HS-5 (cell line): ENCODE measurements at places on chromosomes 16 and 17.

DNA sequence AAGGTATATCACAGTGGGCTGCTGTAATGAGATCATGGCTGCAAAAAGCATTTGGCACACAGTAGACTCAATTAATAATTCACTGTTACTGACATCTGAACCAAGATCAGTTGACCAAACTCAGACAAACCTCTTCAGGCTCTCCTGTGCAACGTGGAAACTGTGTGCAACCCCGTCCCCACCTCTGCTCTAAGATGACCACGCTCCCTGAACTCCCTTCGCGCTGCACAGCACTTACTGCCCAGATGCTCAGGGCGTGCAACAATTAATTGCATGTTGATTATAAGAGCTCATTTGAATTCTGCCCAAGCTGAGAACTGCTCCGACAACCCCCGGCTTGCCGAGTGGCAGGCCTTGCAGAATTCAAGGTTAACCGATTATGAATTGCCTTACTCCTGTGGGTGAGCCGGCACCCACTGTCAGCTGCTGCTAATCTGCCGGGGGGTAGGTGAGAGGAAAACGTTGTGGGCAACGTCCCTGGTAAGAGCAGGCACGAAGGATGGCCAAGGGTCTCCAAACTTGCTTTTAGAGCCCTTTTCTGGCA, 1.3 kb upstream of the GSG1L start:
- no peak for DNase-seq

GRCh38 chr17:79612468-79613194, 1.8 kb upstream of the RBFOX3 start:
- DNase-seq, result no peak

GRCh38 chr16:3837851-3838586, 42.5 kb downstream of the CREBBP start:
- no peak for DNase-seq

GRCh38 chr16:74698222-74698621, 2.4 kb downstream of the MLKL start:
- no peak for DNase-seq

DNA sequence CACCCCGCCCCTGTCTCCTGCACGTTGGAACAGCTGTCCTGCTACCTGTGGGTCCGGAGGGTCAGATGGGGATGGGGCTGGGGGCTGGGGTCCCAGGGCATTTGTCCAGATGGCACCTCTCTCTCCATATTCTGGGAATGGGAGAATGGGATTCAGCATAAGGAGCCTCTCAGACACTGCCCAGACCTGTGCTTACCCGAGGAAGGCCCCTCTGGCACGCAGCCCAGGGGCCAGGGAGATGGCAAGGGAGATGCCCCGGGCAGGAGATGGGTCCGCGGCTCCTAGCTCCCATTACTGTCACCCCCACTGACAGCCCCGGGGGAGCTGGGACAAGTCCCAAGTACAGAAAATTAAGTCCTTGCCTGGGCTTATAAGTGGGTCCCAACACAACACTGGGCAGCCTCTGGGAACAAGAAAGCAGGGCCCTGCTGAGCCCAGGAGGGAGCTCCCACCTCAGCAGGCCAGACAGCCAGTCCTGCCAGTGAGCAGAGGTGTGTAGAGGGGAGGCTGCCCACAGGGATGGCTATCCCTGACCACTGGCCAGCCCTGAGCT, 1.8 kb downstream of the VASN start:
- no peak for DNase-seq

DNA sequence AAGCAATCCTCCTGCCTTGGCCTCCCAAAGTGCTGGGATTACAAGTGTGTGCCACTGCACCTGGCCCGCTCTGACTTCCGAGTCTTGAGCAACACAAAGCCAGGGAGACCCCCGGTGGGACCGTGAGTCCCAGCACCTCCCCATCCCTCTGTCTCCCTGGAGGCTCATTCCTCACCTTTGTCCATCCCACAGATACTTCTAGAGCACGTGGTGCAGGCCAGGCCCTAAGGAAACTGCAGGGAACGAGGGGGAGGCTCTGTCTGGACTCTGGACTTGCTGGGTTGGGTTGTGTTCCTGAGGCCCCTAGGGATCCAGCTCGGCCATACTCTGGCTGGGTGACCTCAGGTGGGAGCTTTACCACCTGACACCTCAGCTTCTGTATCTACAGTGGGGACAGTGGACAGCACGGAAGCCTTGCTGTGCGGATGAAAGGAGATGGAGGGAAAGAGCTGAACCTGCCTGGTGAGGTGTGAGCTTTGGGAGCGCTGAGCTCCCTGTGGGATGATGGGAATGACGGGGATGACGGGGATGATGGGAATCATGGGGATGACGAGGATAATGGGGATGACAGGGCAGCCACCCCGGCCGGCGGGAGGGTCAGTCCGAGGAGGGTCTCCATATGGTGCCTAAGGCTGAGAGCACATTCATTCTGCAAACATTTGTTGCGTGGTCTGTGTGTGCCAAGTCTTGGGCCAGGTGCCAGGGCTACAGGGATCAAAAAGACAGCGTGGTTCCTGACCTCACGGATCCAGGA, 26.6 kb downstream of the C16orf74 start:
- no peak for DNase-seq
